ENCODE measurements at places on chromosomes 13 and 19.

DNA sequence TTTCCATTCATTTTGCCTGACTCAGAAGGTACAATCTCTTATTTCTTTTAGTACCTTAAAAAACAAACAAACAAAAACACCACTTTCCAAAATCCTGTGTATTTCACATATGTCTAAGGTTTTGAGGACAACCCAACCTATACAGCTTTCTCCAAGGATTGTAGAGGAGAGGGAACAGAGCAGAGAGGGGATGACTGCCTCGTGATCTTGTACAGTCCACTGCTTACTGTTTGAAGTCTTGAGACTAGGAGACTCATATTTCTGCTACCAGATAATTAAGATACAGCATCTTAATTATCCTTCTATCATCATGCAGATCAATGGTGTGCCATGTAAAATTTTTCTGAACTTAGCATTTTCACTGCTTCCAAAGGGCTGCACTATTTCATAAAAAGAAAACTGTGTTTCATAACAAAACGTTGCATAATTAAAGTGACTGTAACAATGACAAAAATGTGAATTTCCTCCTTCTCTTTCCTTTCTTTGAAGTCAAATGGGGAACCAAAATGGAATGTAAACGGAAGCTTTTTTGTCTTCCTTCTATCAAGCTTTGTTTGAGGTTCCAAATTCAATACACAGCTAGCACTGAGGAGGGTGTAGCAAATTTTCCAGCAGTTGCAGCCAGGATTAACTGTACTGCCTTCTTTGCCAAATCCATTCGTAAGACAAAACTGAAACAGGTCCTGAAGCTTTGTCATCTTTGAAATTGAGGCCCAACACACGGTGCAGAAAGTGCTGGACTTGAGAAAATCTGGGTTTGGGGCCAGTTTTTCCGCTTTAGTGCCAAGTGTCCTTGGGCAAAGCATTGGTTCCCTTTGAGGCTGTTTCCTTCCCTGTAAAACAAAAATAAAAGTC, 34.9 kb upstream of the RCBTB2 start:
- DNase-seq, result no peak

DNA sequence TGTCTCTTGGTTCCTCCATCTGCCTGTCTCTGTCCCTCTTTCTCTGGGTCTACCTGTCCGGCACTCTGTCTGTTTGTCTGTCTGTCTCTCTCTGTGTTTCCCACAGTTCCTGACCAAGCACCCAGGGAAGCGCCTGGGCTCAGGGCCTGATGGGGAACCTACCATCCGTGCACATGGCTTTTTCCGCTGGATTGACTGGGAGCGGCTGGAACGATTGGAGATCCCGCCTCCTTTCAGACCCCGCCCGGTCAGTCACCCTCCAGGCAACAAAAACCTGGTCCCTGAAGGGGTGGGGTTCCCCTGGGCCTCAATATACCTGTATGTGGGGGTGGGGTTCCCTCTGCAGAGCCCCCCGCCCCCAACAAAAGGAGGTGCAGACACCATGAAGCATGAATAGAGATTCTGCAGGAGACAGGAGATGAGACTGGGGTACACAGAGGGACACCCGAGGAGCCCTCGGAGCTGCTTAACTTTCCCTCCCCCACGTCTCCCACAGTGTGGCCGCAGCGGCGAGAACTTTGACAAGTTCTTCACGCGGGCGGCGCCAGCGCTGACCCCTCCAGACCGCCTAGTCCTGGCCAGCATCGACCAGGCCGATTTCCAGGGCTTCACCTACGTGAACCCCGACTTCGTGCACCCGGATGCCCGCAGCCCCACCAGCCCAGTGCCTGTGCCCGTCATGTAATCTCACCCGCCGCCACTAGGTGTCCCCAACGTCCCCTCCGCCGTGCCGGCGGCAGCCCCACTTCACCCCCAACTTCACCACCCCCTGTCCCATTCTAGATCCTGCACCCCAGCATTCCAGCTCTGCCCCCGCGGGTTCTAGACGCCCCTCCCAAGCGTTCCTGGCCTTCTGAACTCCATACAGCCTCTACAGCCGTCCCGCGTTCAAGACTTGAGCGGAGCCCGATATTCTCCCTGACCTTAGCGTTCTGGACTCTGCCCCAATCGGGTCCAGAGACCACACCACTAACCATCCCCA, 2.6 kb upstream of the CACNG7 start:
- peak; percentile 81 for DNase-seq

DNA sequence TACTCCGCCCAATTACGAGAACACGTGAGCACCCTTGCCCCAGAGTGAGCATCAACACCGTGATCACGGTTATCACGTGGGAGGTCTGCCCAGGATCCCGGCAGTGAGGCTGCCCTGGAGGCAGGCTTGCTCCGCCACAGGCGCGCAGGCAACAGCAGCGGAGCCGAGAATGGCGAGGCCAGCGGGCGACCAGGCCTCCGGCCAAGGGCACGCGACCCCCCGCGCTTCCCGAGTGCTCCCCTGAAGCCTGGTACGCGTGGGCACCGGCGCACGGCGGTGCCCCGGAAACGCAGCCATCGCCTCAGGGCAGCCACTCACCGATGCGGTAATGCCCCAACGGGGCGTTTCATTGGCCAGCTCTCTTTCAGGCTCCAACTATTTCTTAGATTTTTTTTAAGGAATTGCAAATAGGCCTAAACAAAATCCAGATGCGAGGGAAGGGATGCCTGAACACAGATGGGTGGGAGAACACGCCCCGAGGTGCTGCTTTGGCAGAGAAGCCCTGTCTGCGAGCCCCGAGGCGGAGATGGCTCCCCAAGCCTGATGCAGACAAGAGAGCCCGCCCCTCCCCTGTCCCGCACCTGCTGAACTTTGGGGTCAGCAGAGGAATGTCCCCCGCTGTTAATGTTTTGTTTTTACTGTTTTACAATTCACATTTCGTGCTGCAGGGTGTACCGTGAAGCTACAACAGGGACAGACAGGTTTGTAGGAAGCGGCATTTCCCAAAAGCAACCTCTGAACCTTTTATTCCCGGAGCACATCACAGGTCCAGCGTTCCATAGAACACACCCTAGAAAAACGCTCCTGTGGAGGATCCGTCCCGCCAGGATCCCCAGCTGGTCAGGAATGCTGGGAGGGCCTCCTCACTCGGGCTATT, 132.7 kb downstream of the ZDHHC20 start:
- DNase-seq, result no peak

- DNase-seq, result no peak
Observed at GRCh38 chr13:73985783-73986182, 148.4 kb downstream of the KLF12 start.

DNA sequence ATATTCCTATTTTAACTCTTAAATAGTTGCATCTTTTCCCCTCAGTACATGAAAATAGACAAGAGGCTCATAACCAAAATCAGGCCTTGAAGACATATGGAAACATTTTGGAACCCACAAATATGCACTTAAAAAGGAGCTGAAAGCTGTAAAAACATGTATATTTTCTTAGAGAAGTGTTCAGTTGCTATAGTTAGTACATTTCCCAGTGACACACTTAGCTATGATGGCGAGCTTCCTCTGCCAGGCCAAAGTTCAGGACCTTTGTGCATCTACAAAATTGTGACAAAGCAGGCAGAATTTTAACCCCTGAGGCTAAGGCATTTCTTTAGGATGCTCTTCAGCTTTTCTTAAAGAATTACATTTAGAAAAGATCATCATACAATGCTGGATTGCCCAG, 54.5 kb downstream of the RCBTB2 start:
- no peak for DNase-seq

DNA sequence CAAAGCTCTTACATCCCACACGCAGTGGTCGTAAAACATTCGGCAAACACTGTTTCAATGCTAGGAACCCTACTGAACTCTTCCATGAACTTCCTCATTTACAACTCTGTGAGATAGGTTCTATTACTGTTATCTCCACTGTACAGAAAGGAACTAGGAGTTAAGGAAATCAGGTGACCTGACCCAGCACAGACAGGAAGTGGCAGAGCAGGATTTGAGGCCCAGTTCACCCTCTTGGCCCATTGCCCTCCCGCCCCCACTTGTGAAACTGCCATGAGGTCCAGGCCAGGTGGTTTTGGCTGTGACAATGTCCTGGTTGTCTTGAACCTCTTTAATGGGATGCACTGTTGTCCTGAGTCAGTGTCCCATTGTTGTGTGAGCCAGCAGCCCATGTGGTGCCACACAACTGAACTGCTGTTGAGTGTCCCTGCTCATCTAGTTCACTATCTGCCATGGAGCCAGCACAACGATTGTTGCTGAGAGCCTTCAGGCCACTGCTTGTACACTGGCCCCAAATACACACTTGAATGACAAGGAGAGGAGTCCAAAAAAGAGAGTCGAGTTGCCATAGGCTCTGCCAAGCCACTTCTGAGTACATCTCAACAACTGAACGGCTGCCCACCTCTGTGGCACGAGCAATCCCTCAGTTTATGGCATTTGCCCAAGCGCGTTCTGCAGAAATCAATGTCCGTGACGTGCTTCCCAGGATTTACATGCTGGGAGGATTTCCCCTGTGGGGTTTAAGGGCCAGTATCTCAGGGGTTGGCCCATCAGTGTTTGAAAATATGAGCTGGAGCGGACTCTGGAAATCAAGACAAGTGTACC, 484.6 kb downstream of the TSHZ3 start:
- DNase-seq, result no peak

- DNase-seq, result peak; percentile 3
Observed at GRCh38 chr19:8306235-8307054, 1.7 kb downstream of the CD320 start.

DNA sequence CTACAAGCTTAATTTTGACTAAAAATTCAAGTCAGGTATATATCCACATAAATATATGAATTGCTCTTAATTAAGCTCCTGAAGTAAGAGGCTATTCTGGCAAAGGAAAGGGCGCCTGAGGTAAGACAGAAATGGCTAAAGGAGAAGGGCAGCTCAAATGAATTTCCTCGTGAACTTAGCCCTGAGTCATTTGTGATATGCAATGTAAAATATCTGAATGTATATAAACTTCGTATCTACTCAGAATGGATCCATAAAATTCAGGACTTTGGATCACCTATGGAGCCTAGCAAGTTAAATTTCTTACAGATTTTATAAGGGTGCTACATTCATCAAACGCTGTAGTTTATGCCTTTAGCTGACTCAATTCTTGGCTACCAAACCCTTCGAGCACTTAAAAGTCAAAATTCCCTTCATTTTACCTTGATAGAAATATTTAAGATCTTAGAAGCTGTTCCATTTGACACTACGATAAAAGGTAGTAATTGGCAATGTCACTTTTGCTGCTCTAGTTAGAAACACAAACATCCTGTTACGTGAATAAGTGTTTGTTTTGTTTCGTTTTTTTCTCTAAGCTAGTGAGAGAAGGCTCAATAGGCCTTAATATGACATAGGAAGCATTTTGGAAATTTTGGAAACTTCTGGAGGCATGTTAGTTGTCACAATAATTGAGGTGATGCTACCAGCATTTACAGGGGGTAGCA, 69.2 kb downstream of the DIAPH3 start:
- no peak for DNase-seq

DNA sequence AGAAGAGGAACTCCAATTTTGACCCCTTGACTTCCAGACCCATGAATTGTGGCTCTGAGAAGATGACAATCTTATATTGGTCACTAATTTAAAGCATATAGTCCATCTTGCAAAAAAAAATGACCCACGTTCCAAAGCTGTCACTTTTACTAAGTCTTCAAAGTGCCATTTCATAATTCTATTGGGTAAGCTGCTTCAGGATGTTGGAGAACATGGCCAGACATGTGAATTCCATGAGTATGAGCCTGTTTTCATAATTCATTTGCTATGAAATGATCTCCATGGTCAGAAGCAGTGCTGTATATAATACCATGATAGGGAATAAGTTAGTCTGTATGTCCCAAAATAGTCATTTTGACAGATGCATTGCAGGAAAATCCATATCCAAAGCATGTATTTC, 1787.3 kb downstream of the SLITRK5 start:
- DNase-seq, result no peak

GRCh38 chr13:43545317-43545874, 241.4 kb downstream of the ENOX1 start:
- no peak for DNase-seq

DNA sequence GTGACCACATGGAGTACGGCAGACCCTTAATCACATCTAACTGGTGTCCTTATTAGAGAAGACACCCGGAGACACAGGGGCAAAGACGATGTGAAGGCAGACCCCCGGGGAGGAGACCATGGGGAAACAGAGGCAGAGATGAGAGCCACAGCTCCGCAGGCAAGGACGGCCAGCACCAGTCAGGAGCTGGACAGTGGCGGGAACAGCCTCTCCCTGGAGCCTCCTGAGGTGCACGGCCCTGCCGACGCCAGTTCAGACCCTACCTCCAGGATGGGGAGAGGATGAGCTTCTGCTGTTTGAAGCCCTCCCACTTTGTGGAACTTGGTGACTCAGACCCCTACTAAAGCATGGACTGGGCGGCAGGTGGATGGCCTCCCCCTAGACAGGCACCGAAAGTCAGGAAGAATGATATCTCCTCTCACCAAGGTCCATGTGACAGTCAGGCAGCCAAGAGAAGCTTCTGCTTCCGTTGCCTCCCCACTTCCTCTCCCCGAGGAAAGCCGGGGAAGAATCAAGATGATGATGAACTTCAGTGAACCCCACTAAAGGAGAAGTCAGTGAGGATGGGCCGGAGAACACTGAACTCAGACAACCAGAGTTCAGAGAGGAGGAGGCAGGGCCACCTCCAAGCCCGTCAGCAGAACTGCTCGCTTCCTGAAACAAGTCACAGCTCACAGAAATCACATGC, 25.4 kb downstream of the RAB20 start:
- no peak for DNase-seq

GRCh38 chr19:48244281-48244680, 11.4 kb downstream of the CARD8 start:
- peak; percentile 37 for DNase-seq

GRCh38 chr13:111946214-111946613, 120.7 kb upstream of the SOX1 start:
- DNase-seq, result no peak

DNA sequence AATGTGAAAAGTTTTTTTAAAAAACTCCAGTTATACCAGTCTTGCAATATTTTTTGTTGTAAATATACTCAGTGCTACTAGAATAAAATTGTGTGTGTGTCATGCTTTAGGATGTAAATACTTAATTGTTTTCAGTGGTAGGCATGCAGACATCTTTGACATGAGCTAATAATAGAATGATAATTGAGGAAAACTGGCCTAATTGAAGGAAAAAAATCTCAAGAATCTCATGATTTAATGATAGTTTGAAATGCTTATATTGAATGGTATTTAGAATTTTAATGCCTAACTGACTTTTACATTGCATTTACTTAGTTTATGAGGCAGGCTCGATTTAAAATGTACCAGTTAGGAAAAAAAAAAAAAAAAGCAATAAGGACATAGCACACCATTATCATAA, 3.2 kb upstream of the MAB21L1 start:
- no peak for DNase-seq

GRCh38 chr13:28849441-28849840, 29.3 kb downstream of the MTUS2 start:
- no peak for DNase-seq

DNA sequence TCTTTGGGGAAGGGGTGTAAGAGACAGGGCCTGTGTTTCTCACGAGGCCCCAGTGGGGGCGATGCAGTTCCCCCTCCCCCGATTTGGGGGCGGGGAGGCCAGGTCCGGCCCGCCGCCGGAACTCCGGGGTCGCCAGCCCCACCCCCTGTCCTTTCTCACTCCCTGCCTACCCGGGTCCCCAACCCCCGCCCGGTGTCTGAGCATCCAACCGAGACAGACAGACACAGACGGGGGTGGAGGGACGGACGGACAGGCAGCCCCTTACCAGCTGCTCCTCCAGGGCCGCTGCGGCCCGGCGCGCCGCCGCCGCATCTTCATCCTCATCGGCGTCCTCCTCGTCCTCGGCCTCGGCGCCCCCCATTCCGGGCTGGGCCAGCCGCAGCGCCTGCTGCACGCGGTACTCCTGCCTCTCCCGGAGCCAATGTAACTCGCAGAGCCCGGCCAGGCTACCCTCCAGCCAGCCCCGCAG, 397 bp downstream of the DACT3 start:
- peak; percentile 31 for DNase-seq

GRCh38 chr19:6533746-6534418, 3.1 kb downstream of the TNFSF9 start:
- DNase-seq, result no peak
